ENCODE measurements at places on chromosomes 16 and 17.

DNA sequence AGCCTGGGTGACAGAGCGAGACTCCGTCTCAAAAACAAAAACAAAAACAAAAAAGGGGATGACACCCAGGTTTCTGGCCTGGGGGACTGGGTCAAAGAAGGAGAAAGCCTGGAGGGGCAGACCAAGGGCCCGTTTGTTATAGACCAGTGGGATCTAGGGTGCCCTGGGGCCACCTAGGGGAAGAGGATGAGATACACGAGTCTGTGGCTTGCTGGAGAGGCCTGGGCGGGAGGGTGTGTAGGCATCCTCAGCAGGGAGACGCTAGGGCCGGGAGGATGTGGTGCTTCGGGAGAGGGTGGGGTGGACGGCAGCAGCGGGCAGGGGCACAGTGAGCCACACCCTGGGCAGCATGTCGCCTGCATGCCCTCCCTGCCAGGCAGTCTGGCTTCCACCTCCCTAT lies 17.1 kb upstream of the CRK start:
- DNase-seq, result no peak

DNA sequence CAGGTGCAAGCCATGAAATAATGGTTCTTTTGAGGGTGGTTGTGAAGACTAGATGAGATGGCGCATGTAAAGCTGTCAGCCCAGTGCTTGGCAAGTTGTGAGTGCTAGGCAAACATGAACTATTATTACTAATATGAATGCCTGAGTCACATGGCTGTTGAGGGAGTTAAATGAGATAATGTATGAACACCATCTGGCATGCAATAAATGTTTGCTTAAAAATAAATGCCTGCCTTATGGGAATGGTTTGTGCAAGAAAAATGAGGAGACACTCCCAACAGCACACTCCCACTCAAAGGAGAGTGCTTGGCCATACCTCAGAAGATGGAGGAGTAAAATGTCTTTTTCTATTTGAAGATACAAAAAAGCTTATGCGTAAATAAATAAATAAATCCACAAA lies 3.6 kb downstream of the MAPK3 start:
- DNase-seq, result no peak

- DNase-seq, result no peak
These were observed 303.9 kb downstream of the IRF8 start for GRCh38 chr16:86202760-86203426.

DNA sequence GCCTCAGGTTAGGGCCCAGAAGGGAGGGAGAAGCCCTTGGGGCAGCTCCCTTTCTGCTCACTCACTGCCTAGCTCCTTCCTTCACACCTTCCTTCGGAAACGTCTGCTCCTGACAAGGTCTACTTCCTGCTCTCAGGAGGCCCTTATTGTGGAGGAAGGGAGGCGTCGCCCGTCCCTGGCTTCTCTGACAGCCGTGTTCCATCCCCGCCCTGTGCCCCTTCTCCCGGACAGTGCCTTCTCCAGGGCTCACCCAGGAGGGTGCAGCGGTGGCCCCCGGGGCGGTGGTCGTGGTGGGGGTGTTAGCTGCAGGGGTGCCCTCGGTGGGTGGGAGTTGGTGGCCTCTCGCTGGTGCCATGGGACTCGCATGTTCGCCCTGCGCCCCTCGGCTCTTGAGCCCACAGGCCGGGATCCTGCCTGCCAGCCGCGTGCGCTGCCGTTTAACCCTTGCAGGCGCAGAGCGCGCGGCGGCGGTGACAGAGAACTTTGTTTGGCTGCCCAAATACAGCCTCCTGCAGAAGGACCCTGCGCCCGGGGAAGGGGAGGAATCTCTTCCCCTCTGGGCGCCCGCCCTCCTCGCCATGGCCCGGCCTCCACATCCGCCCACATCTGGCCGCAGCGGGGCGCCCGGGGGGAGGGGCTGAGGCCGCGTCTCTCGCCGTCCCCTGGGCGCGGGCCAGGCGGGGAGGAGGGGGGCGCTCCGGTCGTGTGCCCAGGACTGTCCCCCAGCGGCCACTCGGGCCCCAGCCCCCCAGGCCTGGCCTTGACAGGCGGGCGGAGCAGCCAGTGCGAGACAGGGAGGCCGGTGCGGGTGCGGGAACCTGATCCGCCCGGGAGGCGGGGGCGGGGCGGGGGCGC lies 231.9 kb downstream of the SEC14L1 start:
- no peak for DNase-seq

- DNase-seq, result no peak
These were observed 28.2 kb downstream of the ADAMTS18 start for GRCh38 chr16:77406680-77407079.

DNA sequence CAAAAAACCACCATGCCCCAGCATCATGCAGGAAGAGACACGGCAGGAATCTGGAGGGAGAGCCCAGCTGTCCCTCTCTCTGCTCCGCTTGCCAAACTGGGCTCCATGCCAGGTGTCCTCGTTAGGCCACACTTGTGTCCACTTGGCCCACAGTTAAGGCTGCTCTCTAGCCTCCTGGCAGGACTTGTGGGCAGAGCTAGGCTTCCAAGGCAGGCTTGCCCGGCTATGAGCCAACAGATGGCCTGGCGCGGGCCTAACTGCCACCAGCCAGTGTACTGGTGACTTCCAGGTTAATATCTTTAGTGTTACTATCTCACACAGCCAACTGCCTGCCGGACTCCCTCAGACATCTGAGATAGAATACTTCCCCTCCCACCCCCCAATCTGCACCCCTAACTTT lies 10.6 kb downstream of the ATP6V0D1 start:
- DNase-seq, result peak; percentile 95

DNA sequence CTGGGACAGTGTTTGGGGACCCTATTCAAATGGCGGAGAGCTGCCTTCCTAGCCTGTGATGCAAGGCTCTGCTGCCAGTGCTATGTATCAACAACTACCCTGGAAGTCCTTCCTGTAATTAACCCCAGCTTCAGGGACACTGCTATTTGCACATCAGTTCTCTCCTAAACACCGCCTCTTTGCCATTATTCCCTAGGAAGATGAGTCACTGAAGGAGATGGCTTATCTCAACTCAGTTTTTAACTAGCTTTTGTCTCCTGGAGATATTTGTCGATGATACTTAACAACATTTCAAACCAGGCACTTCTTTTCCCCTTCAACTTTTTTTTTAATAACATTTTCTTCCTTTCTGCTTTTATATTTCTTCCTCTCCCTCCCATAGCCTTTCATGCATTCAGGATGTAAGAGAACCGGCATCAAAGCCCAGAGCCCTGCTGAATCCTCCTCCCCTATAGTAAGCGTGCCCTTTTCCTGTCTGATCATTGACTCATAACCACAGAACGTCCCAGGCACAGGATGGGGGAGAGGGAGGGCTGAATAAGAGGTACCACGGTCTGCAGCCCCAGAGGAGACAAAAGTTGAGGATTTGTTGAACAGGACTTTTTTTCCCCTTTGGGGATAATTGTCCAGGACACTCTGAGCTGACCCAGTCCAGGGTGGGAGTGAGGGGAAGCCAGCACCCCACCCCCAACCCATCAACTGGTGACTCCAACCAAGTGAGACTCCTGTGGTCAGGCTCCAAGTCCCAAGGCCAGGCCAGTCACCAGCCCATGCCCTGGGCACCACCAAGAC lies 387.8 kb upstream of the SALL1 start:
- peak; percentile 32 for DNase-seq

DNA sequence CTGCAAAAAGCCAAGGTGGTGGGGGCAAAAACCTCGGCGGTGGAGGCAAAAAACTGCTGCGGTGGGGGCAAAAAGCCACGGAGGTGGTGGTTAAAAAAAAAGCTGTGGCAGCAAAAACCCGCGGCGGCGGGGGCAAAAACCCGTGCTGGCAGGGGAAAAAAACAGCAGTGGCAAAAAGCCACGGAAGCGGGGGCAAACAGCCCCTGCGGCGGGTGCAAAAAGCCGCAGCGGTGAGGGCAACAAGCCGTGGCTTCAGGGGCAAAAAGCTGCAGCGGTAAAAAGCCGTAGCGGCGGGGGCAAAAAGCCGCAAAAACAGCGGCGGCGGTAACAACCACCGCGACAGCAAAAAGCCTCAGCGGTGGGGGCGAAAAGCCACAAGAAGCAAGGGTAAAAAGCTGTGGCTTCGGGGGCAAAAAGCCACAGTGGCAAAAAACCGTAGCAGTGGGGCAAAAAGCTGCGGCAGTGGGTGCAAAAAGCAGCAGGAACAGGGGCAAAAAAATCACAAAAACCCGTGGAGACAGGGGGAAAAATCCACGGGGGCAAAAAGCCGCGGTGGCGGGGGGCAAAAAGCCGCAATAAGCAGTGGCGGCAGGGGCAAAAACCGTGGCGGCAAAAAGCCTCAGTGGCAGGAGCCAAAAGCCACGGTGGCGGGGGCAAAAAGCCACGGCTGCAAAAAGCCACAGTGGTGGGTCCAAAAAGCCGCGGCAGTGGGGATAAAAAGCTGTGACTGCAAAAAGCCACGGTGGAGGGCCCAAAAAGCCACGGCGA lies 193.7 kb downstream of the SHCBP1 start:
- no peak for DNase-seq

DNA sequence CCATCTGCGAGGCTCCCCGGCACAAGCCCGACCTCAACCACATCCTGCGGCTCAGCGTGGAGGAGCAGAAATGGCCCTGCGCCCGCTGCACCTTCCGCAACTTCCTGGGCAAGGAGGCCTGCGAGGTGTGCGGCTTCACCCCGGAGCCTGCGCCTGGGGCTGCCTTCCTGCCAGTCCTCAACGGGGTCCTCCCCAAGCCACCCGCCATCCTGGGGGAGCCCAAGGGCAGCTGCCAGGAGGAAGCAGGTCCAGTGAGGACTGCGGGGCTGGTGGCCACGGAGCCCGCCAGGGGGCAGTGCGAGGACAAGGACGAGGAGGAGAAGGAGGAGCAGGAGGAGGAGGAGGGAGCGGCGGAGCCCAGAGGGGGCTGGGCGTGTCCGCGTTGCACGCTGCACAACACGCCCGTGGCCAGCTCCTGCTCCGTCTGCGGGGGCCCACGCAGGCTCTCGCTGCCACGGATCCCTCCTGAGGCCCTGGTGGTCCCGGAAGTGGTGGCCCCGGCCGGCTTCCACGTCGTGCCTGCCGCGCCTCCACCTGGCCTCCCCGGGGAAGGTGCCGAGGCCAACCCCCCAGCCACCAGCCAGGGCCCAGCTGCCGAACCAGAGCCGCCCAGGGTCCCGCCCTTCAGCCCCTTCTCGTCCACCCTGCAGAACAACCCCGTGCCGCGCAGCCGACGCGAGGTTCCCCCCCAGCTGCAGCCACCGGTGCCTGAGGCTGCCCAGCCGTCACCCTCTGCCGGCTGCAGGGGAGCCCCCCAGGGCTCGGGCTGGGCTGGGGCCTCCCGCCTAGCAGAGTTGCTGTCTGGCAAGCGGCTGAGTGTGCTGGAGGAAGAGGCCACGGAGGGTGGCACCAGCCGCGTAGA lies 13.1 kb upstream of the PRR35 start:
- no peak for DNase-seq

DNA sequence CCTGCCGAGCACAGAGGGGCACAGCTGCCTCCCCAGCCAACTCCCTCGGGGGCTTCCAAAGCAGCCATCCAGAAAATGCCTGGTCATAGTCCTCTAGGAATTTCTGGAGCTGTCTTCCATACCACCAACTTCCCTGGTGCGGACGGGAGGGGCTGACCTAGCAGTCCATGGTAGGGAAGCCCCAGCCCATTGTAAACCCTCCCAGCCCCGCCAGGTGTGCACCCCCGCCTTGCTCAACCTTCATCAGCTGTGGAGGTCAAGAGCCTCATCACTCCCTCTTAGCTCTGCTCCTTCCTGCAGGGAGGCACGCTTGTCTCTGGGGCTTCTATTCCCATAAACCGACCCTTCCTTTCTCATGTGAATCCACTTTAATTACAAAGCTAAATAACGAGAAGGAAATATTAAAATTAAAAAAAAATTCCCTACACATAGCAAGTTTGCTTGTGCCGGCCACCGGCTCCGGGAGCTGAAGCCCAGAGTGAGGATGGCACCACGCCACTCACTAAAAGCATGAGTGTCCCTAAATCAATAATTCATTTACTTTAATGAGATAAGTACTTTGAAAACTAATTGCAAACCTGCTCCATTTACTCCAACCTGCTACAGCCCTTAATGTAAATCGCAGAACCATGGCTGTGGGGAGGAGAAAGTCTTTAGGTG lies 181.4 kb downstream of the ENGASE start:
- no peak for DNase-seq

DNA sequence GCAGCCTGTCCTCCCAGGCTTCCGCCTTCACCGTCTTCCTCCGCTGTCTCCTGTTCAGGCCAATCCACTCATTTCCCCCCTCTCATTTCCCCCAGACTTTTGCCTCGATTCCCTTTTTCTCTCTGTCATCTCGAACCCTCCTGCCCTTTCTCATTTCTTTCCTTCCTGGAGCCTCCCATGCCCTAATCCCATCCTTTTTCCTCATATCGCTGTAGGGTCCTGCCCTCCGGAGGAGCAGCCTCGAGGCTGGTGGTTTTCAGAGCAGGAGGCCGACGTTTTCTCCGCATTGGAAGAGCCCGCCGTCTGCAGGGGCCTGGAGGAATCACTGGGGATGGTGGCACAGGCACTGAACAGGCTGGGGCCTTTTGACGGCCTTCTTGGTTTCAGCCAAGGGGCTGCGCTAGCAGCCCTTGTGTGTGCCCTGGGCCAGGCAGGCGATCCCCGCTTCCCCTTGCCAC lies 597 bp downstream of the OVCA2 start:
- DNase-seq, result no peak

Measured in pons (tissue), 1 donor.